ENCODE measurements at places on chromosomes 5 and 9.

- DNase-seq, result no peak
Measured at GRCh38 chr5:64505769-64506566, at the start of gene RGS7BP. Gene RGS7BP, plus strand, starts transcription at chr5:64506015. Its CDS starts 610 bp downstream, at chr5:64506625.

GRCh38 chr9:84339962-84340361 lies 596 bp downstream of the SLC28A3 start:
- DNase-seq, result no peak

GRCh38 chr5:81924442-81924841 lies 47.4 kb upstream of the ATG10 start:
- no peak for DNase-seq

DNA sequence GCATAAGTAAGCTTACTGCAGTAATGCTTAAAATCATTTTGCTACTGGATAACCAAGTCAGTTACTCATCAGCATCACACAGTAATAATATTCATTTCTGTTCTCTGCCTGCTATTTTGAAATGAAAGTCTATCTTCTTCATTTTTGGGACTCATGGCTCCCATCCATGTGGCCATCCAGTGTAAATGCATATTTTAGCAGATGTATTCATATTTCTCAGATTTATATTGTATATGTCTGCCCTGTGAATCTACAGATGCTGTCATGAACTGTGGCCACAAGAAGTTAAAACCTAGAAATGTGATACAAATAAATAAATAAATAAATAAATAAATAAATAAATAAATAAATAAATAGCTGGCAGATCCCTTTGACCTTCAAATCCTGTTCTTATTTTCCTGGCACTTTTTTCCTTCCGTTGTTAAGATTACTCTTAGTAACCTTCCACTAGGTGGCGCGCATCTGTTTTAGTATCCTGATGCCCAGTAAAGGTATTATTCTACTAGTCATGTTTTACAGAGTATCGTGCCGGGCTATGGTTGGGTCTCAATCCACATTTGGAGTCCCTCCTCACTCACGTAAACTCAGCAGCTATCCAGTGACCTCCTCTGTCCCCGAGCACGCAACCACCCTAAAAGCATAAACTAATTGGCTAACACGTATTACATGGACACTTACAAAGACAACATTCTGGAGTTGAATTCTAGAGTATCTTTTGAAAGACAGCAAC lies 79.2 kb upstream of the IL7R start:
- DNase-seq, result peak; percentile 25

DNA sequence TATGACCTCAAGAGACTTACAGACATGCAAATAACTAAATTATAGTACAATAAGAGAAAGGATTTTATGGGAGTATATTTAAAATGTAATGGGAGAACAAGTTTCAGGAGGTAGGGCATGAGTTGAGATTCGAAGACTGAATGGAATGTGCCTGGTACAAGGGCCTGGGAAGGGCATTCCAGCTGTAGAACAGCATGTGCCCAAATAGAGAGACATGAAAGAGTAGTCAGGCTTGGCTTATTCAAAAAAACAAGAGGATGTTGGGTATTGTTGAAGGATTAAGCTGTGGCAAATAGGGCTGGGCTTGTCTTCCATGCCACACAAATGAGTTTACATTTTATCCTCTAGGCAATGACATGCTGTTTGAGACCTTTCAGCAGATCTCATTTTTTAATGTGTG lies 86.9 kb downstream of the FOCAD start:
- no peak for DNase-seq

Data from thoracic aorta (tissue), 2 donors.